HFF-Myc (cell line): ENCODE measurements at places on chromosomes 2 and 18.

- peak; percentile 55 for DNase-seq
Measured at GRCh38 chr2:11477994-11478393, 12.0 kb upstream of the E2F6 start.

DNA sequence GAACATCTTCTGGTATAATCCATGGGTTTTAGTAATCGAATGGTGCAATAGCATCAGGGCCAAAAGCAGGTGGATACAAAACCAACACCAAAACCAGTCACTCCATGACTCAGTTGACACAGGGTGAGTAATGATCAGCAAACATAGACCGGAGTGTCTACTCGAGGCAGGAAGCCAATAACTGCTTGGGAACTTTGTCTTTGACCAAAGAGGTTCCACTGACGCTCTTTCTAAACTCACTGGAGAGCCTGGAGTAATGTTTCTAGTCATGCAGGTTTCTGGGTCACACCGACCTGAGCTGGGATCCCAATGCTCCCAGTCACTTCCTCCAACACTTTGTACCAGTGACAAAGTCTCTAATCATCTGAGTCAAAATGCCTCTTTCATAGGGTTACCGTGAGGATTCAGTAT is 30.9 kb downstream of the MREG start:
- no peak for DNase-seq

- peak; percentile 95 for DNase-seq
Measured at GRCh38 chr2:201231781-201232466, 28.4 kb upstream of the CASP8 start.

GRCh38 chr2:8598295-8599165 is 83.3 kb upstream of the ID2 start:
- DNase-seq: peak; percentile 76

GRCh38 chr2:230052299-230052698 is 16.4 kb downstream of the SLC16A14 start:
- DNase-seq: no peak

GRCh38 chr2:212528106-212528856 is 10.3 kb downstream of the ERBB4 start:
- no peak for DNase-seq

GRCh38 chr2:204022550-204022949 is 86.0 kb downstream of the ICOS start:
- DNase-seq: no peak

DNA sequence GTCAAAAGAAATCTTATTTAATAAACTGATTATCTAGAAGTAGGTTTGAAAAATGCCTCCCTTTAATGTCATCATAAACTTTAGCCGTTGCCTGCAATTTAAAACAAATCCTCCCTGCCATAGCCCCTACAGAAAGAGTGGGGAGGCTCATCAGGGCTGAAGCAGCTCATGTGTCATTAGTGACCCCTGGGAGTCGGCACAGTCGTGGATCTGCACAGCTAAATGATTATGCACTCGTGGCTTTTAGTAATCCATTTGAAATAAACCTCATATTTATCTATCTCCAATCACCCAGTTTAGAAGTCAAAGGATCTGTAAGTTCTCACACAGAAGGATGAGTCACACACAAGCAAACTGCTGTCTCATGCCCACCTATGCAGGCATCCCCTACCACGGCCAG is 277.3 kb downstream of the SS18 start:
- no peak for DNase-seq

DNA sequence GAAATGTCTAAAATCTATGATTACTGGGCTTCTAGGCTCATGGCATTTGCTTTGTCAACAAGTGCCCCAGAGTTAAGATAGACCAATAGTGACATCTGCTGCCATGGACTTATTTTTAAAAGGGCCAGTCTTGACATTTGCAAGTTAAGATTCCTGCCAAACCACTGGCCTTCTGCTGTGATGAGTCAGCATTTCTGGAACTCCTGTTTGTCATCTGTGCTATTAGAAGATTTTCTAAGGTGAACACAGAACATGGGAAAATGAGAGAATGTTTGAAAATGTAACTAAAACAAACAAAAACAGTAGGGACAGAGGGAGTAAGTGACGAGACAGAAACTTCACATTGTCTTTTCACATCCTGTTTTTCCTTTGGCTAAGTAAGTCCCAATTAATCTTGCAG is 93.7 kb upstream of the WDR75 start:
- peak; percentile 93 for DNase-seq

GRCh38 chr2:157946919-157947557 is 70.9 kb upstream of the ACVR1 start:
- no peak for DNase-seq

DNA sequence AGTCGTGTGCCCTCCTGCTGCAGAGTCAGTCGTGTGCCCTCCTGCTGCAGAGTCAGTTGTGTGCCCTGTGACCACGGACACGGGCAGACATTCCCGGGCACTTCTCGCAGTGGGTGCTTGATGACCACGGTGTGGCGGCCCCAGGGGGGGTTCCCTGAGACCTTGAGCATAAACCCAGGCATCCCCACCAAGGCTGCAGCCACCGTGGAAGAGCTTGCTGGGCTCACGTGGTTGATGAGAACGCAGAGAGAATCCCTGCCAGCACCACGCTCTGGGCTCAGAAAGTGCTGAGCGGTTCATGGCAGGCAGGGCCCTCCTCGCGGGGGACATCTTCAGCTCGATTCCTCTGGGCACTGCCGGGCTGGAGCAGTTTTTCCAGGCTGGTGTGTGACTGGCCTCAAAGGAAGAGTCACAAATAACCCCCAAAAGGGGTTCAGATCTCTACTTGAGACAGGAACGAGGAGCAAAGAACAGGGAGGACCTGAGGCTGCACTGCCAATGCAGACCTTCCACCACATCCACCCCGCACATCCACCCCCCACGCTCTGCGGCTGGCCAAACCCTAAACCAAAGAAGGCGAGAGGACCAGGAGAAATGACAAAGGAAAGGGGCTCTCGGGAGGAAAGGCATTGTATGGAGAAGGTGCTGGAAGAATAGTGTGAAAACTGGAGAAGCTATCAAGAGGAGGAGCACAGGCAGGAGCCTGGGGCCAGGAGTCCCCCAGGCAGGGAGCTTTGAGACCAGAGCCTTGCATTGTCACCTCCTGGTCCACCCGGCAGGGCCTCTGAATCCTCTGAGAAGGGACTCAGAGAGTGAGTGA is 8.4 kb upstream of the PER2 start:
- no peak for DNase-seq

GRCh38 chr2:238591732-238592131 is 165.0 kb downstream of the ASB1 start:
- no peak for DNase-seq

GRCh38 chr2:51720826-51721225 is 688.9 kb upstream of the NRXN1 start:
- no peak for DNase-seq

GRCh38 chr2:37471104-37471503 is 126.7 kb downstream of the QPCT start:
- DNase-seq: no peak

DNA sequence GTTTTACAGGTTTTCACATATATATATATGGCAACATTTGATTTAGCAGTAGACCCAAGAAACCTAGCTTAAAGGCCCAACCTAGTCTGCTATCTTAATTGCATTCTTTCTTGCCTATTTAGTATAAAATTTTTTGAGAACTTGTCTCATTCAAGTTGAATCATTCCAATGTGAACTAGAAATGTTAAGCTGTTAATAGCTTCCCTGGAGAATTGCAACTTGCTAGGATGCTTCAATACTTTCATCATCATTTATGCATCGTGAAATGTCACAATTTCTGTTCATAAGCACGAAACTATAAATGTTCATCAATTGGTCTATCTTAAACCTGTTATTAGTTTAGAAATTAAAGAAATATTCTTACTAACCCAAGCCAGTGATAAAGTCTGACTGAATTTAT is 217.6 kb downstream of the BABAM2 start:
- DNase-seq: no peak

DNA sequence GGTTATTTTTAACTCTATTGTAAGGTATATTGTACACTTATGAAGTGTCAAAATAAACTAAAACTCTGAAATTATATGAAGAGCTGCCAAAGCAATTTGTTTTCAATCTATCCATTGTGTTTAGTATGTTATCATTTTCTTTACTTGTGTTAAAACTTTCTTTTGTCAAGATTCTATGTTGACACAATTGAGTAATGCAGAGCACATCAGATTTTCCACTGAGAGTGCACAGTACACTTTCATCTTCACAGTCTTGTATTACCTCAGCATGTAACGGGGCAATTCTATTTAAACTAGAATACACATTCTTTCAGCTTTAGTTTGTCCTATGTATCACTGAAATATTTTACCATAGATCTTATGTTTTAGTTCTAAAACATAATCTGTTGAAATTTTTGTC is 304.4 kb upstream of the ZC3H15 start:
- DNase-seq: no peak

DNA sequence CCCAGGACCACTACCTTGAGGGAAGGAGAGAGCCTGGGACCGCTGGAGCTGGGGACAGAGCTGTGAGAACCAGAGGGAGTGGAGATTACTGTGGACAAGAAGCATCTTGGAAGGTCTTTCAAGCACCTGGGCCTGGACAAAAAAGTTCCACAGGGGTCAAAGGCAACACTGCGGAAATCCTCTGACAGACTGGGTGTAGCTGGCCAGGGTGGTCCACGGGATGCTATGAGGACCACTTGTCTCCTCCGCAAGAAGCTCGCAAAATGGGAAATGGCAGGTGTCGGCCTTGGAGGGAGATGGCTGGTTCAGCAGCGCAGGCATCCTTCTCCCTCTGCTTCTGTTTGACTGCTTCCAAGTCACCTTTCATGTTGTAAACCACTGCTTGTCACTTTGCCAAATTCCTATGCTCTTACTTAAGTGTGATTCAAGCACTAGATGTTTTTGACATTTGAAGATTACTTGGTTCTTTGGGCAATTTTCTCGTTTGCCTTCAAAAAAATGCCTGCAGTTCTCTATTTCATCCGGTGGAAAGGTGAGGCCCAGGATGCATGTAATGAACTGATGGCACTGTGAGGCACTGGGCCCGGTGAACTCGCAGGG is 27.7 kb downstream of the KLHL29 start:
- no peak for DNase-seq

- DNase-seq: no peak
Measured at GRCh38 chr18:50143294-50143693, 51.7 kb downstream of the MYO5B start.

DNA sequence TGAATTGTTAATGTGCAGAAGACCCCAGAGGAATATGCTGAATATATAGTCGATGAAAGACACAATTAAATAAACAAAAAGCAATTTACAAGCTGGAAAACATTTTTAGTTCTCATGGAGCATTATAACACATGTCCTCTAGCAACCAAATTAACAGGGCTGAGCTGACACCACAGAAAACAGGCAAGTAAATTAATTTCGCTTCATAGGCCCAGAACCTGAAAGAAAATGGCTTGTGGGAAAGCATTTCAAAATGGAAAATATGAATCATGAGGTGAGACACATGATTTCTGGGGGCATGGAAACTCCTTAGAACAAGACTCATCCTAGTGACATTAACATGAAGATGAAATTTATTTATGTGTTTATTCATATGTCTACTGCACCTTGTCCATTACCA is 25.0 kb upstream of the RNF152 start:
- DNase-seq: no peak

- DNase-seq: no peak
Measured at GRCh38 chr2:65030476-65031332, 25.5 kb upstream of the CEP68 start.

DNA sequence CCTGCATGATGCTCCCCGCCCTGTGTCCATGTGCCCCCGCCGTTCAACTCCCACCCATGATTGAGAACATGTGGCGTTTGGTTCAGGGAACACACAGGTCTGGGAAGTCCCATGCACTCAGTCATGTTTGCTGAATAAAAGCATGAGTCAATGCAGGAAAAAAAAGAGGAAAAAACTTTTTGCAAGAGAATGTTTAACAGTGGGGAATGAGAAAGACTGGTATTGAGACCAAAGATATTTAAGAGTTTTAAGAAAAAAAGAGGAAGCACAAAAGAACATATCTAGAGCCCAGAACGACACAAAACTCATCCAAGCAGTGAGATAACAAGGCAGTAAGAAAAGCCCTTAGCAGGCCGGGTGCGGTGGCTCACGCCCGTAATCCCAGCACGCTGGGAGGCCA is 279.2 kb upstream of the THSD7B start:
- DNase-seq: no peak

DNA sequence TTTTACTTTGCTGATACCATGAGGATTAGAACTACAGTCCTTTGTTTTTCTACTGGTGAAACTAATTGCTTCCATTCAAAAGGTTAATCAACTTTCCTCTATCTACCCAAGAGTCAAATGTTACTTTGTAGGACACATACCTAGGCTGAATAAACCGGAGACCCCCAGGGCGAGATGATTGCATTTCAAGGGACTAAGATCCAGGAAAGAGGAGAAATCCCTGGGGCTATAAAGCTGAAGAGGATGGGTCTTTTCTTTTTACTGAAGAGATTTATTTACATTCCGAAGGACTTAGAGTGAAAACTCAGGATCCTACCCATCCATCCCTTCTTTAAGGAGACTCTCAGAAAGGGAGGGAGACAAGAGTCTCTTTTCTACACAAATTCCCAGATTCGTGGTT is 331.9 kb downstream of the CDH19 start:
- DNase-seq: no peak

DNA sequence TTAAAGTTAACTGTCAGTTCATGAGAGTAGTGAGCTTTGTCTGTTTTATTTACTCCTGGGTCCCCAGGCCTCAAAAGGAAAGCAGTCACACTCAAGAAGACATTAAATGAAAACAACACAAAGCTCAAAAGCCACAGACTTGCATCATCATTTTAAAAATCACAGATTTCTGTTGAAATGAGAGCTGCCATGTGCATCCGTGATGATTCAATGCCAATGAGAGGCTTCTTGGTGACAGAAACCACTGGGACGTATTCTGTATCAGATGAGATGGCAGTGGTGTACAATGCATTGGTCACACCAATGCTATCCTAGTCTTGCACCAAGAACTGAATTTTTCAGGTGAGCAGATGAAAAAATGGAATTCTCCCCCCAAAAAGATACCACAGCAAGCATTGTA is 204.8 kb downstream of the ANAPC1 start:
- no peak for DNase-seq

- no peak for DNase-seq
Measured at GRCh38 chr2:238240757-238241711, 1.2 kb upstream of the HES6 start.

DNA sequence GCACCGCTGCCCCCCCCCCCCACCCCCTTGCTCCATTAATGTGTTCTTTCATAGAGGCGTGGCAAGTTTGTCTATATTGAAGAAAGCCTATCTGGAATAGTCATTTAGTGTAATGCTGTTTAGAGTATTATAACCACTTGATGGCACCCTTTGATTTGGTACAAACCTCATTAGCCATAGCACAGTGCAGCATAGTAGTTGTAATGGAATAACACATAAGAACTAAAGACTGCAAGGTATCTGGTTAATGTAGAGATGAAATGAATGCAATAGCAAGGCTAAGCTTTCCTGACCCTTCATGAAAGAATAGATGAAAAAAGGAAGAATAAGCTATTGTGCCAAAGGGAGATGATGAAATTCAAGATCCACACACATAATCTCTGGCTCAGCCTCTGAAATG is 81.9 kb downstream of the EHBP1 start:
- no peak for DNase-seq

- DNase-seq: no peak
Measured at GRCh38 chr2:158115202-158115767, 13.6 kb downstream of the UPP2 start.
